ENCODE measurements at places on chromosomes 11 and 22.

DNA sequence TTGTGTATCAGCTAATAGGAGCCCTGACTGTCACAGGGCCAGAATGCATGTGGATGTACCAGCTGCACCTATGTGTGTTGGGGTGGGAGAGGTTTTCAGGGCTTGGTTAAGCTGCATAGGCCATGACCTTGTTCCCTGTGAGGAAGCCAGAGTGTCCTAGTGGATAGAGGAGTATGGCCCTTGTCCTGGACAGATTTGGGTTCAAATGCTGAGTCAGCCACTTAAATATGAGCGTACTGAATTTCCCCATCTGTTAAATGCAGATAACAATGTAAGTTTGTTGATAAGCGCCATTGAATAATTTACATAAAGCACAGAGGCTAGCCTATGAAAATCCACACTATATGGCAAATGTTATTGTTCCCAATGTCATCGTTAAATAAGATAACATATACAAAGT is 74.4 kb downstream of the PANX1 start:
- no peak for DNase-seq

DNA sequence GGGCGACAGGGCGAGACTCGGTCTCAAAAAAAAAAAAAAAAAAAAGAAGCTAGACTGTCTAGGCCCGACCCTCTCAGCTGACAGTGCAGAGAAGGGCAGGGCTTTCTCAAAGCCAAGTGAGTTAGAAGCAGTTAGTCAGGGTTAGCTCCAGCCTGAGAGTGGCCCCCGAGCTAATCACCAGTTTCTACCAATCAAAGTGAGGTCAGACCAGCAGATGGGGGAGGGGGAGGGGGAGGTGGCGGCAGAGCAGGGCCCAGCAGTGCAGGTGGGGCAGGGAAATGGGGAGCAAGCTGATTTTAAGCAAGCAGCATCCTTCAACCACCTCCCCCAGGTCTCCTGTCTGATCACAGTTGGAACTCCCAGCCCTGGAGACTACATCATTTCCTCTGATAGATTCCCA is 55.3 kb upstream of the PRR5 start:
- no peak for DNase-seq

DNA sequence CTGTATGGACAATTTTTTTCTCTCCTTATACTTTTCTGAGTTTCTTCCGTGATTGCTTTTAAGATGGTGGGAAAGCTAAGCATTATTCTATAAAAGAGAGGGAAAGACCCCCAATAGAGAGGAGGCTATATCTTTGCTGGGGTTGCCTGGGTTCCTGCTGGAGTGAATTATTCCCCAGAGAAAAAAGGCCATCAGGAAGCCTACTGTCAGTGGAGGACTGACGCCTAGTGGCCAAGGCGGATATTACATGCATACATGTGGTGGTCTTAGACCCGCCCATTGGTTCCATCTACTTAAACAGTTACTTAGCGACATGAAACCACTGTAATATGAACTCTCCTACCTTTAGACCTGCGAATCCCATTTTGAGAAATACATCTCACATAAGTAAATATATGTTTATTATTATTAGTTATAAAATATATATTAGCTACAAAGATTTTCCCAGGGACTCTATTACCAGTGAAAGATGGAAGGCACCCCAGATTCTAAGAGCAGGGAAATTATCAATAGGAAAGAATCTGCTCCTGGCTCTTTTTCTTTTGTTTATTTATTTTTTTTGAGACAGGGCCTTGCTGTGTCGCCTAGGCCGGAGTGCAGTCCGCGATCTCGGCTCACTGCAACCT is 15.7 kb upstream of the PGA3 start:
- peak; percentile 70 for DNase-seq

GRCh38 chr11:656426-656825 is 19.4 kb downstream of the DRD4 start:
- no peak for DNase-seq

GRCh38 chr11:110131386-110132123 is 38.4 kb downstream of the ZC3H12C start:
- no peak for DNase-seq

GRCh38 chr11:132977746-132978145 is 554.6 kb downstream of the OPCML start:
- no peak for DNase-seq

DNA sequence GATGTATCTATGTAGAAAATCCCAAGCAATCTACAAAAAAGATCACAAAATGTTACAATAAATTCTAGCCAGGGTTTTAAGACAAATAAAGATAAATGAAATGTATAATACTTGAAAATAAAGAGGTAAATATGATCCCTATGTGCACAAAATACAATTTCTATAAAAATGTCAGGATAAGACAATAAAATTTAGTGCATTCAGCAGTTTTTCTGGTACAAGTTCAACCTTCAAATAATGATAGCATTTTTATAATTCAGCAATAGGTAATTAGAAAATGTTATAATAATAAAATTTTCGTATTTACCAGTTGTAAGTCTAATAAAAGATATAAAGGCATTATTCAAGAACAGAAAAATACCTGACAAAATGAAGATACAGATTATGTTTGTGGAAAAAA is 726.8 kb upstream of the FAT3 start:
- no peak for DNase-seq

GRCh38 chr11:113137713-113138529 is 176.5 kb upstream of the TTC12 start:
- no peak for DNase-seq

GRCh38 chr11:30565027-30565426 is 21.1 kb downstream of the MPPED2 start:
- DNase-seq = no peak

GRCh38 chr11:62491571-62492329 is 54.9 kb downstream of the AHNAK start:
- DNase-seq = no peak

DNA sequence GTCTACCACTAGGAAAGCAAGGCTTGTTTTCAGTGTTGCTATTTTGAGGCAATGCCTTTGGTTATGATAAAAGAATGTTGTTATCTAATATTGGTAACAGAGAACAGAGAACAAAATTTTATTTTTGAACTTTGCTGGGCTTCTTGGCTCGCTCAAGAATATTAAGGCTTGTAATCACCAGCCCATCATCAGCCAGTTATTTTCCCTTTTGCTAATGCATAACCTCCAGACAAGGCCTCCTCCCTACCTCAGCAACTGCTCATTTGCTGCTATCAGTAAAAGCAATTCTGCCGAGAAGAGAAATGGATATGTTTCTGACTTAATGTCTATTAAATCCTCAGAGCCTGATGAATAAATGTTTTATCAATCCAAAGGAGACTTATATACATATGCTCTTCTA is 8.9 kb downstream of the MTMR2 start:
- DNase-seq = no peak

DNA sequence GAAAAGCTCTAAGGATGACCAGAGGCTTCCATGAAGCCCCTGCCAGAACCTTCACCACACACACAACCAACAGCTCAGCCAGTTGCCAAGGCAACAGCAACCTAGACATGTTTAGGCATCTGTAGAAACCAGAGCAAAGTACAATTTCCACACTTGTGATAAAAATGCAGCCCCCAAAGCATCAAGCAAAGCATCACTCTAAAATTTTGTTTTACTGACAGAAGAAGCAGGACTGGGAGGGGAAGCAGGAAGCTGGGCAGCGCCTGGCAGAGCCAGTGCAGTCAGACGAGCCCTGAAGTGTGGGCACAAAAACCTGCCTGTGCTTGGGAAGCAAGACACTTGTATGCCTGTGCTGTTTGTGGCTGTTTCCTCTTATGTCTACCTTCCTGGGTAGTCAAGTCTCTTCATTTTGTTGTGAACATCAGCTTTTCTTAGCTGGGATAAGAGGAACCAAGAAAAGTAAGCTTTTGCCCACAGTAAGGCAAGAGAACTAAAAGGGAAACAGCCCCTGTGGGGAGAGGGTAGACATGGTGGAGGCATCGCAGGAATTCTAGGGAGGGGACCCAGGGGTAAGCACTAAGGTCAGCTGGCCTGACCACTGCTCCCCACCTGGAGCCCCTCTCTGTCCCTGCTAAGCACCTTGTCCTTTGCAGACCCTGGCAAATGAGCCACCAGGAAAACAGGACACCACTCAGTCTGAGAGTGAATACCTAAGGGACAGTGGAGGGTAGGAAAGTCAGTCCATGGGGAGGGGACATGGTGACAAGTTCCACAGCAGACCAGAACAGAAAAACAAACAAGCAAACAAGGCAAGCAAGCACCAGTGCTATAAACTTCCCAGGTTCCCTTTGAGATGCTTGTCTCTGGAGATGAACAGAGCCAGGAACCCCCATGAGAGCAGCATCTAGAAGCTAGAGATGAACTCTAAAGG is 13.4 kb downstream of the PACSIN2 start:
- no peak for DNase-seq

DNA sequence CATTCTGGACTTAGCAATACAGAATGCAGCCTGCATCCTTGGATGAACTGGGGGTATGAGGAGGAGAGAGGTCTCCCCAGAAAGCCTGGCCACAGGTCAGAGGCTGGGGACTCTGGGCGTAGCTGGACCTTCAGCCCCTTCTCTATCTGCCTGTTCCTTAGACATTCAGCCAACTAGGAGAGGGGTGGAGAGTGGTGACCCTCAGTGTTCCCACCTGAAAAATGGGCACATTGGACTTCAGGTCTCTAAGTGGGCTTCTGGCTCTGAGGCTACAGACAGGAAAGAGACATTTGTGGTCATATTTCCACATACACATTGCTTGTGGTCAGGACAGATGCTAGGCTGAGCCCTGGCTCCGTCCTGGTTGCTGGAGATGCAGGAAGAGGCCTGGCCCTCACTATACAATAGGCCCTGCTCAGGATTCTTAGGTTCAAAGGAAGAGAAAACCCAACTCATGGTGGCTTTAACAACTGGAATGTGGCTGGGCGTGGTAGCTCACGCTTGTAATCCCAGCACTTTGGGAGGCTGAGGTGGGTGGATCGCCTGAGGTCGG is 30.1 kb upstream of the CBX7 start:
- DNase-seq = no peak

DNA sequence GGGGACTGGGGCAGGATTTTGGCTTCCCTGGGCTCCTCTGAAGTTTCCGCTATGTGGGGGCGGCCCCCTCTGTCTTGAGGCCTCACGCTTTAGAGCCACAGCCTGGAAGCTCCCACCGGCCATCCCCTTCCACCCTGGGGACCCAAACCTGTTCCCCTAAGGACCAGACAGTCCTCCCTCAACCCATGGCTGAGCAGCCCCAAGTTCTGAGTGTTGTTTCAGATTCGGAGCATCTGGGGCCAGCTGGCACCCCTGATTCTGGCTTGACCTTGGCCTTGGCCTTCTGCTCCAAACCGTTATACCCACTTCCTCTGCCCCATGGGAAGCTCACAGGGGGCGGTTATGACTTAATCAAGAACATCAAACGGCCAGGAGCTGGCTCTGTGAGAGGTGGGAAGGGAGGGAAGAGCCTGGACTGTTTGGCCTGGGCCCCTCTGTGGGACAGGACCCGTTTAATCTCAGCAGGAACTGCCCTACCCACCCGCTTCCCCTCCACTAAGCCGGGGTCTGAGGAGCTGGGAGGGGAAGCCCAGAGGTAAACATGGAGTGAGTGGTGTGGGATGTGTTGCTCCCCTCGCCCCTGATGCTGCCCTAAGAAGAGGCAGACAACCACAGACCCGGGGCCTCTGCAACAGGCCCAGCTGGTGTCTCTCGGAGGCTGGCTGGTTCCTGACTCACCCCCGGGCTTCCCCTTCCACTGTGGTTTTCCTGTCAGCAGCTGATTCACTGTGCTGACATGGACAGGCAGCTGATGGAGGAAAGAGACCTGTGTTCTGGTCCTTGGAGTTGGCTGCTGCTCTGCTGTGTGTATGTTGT is 3.4 kb downstream of the CD82 start:
- DNase-seq = peak; percentile 81

- no peak for DNase-seq
Measured at GRCh38 chr11:73087730-73088129, 54.4 kb downstream of the FCHSD2 start.

GRCh38 chr11:25838918-25839625 is 492.9 kb upstream of the ANO3 start:
- DNase-seq = no peak

- no peak for DNase-seq
Measured at GRCh38 chr22:36010882-36011281, 17.7 kb downstream of the RBFOX2 start.

- no peak for DNase-seq
Measured at GRCh38 chr11:130911306-130911705, 5.0 kb downstream of the SNX19 start.

- peak; percentile 52 for DNase-seq
Measured at GRCh38 chr11:20360650-20361049, 2.9 kb upstream of the HTATIP2 start.

- DNase-seq = no peak
Measured at GRCh38 chr11:131327421-131327820, 43.0 kb upstream of the NTM start.

DNA sequence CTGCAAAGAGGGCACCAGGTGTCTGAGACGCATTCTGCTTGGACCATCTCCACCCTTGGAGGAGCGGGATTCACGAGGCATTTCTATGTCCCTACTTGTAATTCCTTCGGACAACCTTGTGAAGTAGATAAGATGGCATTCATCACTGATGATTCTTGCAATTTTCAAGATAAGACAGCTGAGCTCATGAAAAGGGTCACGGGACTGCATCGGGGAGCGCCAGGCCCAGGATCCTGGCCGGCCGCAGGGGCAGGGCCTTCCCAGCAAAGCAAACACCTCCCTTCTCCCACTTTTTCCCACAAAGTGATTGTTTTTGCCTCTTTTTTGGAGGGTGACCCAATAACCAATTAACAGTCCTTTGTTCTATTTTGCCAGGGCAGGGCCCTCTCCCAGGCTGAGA is 8.4 kb downstream of the LIF start:
- DNase-seq = no peak

- no peak for DNase-seq
Measured at GRCh38 chr11:101705972-101706371, 122.2 kb upstream of the TRPC6 start.

DNA sequence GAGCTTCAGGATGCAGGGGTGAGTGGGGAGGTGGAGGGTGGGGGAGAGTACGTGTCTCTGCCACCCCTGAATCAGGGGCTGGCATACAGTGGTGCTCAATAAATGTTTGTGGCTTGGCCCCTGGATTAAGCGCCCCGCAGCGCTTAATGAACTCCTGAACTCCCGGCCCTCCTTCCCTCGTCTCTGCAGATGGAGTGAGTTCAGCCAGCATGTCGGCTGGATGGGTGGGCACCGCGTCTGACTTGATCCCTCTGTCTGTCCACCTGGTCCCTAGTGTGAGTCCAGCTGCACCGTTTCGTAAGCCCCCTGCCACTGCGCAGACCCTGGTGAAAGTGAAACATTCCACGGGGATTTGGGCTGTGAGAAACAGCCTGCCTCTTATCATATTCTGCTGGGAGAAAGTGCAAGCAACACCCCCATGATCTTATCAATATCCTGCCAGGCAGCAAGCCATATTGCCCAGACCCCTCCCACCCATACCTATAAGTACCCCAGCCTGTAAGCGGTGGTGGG is 12.0 kb upstream of the MRGPRD start:
- no peak for DNase-seq

Measured in CD4-positive, alpha-beta memory T cell (primary cell).